ENCODE measurements at places on chromosomes 12 and 14.

DNA sequence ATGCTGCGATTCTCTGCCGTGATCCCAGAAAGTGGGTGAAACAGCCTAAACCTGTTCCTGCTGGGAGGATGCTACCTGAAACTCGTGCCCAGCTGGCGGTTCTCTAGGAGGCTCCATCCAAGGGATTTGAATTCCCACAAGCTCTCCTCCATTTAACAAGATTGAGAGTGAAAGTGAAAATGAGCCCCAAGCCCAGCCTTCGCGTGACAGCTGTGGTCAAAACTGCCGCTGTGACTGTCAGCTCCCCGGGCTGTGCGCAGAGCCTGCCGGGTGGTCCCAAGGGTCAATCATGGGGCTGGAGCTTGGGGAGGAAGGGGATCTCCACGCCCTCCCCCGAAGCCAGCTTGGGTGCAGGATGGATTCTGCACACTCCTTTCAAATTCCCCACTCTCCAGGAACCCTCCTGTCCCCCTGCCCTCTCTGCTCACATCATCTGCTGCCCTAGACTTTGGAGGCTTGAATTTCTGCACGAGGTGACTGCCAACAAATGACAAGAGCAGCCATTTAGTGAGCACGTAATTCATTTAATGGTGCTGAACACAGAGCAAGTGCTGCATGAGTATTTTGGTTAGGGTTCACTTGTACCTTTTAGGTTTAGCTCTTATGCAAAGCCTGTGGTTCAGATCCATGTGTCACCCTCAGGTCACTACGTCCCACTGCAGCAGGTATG lies 5.3 kb downstream of the ASB2 start:
- DNase-seq: no peak

- no peak for DNase-seq
These were observed 20.2 kb upstream of the DUSP16 start for GRCh38 chr12:12582895-12583303.

DNA sequence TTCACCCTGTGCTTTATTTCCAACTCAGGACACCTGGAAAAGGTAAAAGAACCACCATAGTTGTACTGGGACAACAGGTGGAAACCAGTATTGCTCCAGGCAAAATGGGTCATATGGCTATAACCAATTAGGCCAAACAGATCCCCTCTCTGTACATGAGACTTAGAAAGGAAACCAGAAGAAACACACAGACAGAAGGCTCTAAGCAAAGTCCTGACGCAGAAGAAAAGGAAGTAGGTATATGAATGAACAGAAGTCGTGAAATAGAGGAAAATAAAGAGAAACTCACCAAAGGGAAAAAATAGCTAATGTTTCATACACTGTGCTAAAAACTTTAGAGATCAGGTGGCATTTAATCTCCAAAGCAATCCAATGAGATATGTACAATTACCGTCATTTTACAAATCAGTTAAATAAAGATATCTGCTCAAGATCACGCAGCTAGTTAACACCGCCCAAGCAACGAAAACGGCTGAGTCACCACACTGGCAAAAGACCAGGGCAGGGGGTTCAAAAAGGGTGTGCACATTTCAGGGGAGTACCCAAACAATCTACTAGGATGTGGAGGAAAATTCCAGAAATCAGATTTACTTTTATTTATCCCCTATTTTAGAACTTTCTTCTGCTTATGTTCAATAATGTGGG lies 82.3 kb downstream of the ITPR2 start:
- DNase-seq: no peak

DNA sequence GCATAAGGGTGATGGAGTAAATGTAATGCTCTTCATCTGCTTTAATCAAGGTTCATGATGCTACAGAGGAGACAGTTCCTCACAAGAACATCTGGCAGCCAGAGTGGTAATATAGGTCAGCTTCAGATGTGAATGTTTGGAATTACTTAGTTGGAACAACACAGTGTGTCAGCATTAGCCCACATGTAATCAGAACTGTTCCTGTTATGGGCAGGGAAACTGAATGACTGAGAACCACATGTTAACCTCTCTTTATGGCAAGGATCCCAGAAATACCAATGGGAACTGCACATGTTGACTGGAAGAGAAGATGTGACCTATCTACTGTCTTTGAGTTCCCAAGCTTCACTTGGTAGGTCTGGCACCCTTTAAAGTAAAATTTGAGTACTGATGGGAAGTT lies 390.1 kb upstream of the PDE3A start:
- no peak for DNase-seq

DNA sequence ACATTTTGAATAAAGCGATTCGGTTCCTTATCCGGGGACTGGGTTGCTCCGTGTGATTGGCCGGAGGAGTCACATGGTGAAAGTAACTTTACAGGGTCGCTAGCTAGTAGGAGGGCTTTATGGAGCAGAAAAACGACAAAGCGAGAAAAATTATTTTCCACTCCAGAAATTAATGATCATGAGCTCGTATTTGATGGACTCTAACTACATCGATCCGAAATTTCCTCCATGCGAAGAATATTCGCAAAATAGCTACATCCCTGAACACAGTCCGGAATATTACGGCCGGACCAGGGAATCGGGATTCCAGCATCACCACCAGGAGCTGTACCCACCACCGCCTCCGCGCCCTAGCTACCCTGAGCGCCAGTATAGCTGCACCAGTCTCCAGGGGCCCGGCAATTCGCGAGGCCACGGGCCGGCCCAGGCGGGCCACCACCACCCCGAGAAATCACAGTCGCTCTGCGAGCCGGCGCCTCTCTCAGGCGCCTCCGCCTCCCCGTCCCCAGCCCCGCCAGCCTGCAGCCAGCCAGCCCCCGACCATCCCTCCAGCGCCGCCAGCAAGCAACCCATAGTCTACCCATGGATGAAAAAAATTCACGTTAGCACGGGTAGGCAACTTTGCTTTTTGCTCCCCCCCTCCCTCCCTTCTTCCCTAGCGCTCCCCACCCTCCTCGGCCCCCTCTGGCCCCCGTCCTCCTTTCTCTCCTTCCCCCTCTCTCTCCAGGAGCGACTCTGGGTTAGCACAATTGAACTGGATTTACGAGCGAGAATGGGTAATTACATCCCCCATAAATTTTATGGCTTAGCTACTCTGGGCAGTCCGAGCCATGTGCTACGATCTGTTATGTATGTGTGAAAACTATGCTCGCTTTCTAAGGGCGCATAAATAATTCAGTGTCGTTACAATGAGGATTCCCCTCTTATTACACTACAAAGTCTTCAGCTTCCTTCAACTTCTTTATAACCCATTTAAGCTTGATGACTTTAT lies at the start of gene HOXC4:
Gene HOXC4 (plus strand): TSS at position 85 of the 991 bp plus-strand sequence. CDS start 88 bp downstream, at position 173.
- peak; percentile 75 for DNase-seq

GRCh38 chr12:28367326-28367725 lies 177.1 kb downstream of the CCDC91 start:
- no peak for DNase-seq
